ENCODE measurements at places on chromosomes 5 and 9. TPM values are rescaled to one million over a fixed set of nuclear protein-coding genes. Genes with fewer than 3 reads are reported as not detected.

DNA sequence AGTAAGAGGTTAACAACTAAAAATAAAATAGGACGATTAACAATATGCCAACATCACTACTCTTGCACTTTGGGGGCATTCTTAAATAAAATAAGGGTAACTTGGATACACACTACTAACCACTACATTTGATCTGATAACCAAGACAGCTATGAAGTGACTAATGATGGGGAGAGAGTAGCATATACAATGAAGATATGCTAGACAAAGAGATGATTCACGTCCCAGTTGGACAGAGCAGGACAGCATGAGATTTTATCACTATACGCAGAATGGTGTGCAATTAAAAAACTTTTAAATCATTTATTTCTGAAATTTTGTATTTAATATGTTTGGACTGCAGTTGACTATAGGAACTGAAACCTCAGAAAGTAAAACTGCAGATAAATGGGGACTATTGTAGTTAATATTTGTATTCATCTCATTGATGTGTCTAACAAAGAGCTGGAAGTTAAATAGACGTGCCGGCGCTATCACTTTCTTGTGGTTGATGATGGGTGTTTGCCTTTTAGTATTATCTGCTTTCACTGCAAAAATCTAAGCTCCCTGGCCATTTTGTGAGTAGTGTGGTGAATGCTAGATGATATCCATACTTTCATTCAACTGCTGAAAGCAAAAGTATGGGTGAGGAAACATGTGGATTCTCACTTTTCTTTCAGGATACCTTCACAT is 18.7 kb downstream of the GIN1 start:
- no peaks in the 10 kb centered on the region for H3K4me1 ChIP-seq
- H3K27ac ChIP-seq, result no peak overlapping the region
- no peak overlapping the region for H3K4me3 ChIP-seq
- no peak for DNase-seq
- H3K27me3 ChIP-seq, result no peaks in the 10 kb centered on the region

The TRIM14 gene
- total RNA-seq, result 30.3 TPM

The PHYKPL gene
- 78.2 TPM for total RNA-seq

The FBP1 gene
- 1.8 TPM for total RNA-seq

GRCh38 chr5:10853154-10853553 is 92.1 kb upstream of the DAP start:
- no peak overlapping the region for H3K4me3 ChIP-seq
- H3K36me3 ChIP-seq, result no peaks in the 10 kb centered on the region
- H3K27ac ChIP-seq, result no peak overlapping the region
- H3K4me1 ChIP-seq, result no peaks in the 10 kb centered on the region
- no peak for DNase-seq

DNA sequence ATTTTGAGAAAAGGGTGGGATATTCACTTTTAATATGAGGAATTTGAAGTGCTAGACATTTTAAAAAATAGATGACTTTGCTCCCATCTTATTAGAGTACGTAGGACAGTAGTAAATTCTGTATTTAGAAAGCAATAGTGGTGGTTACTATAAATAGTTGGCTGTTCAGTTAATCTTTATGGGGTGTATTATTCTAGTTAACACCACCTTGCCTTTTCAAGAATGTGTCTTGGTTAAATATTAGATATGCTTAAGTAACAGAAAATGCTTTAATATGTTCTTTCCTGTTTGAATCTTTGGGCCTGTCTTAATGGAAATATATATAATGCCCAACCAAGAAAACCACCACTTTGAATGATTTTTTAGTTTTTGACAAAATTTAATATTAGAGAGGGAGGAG is 608.7 kb upstream of the FAM174A start:
- DNase-seq, result no peak
- no peaks in the 10 kb centered on the region for H3K36me3 ChIP-seq
- no peak overlapping the region for H3K27ac ChIP-seq
- no peaks in the 10 kb centered on the region for H3K27me3 ChIP-seq
- H3K4me1 ChIP-seq, result no peaks in the 10 kb centered on the region

DNA sequence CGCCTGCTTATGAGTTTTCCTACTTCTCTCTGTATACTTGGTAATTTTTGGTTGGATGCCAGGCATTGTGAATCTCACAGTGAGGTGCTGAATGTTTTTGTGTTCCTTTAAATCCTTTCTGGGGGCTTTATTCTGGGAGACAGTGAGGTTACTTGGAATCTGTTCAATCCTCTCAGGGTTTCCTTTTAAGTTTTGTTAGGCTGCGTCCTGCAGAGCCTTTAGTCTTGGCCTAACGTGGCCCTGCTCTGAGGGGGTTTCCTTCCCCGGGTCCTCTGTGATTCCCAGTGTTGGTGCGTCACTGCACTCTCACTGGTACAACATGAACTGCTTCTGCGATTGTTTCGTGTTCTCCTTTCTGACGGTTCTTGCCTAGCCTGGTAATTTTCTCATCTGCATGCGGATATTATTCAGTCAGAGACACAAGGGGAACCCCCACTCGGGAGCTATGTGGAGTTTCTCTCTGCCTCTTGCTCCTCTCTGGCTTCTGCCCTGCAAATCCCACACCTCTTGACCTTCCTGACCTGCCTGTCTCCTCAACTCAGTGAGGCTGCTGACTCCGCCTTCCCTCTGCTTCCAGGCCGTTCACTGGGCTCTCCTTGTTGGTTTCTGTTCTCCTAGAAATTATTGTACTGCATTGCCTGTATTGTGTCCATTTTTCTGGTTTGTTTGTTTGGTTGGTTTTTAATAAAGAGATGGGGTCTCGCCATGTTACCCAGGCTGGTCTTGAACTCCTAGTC is 128.1 kb downstream of the DAB2IP start:
- DNase-seq, result no peak
- H3K36me3 ChIP-seq, result no peaks in the 10 kb centered on the region
- H3K27ac ChIP-seq, result no peak overlapping the region

GRCh38 chr5:53253421-53253871 is 143.9 kb upstream of the MOCS2 start:
- H3K4me1 ChIP-seq, result no peaks in the 10 kb centered on the region
- H3K4me3 ChIP-seq, result no peak overlapping the region
- DNase-seq, result no peak
- H3K27ac ChIP-seq, result no peak overlapping the region
- H3K27me3 ChIP-seq, result no peaks in the 10 kb centered on the region

All from Caco-2 (cell line).